ENCODE measurements at places on chromosomes 2 and 18.

GRCh38 chr2:46268196-46268595 is 29.0 kb upstream of the EPAS1 start:
- no peak for DNase-seq

DNA sequence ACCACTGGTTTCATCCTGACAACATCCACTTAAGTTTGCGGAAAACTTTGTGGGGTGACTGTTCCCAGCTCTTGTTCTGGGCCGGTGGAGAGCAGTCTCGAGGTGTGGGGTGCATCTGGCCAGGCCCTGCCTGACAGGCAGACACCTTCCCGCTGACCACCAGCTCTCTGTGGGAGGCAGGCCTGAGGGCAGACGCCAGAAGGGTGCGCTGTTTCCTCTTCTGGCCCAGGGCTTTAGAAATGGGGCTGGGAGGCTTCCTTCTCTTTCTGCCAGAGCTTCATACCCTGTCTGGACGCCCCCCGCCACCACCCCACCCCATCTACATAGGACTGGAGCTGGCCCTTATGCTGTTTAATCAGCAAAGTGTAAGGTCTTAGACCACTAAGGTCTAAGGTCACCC is 263.8 kb downstream of the LOXHD1 start:
- DNase-seq: no peak

DNA sequence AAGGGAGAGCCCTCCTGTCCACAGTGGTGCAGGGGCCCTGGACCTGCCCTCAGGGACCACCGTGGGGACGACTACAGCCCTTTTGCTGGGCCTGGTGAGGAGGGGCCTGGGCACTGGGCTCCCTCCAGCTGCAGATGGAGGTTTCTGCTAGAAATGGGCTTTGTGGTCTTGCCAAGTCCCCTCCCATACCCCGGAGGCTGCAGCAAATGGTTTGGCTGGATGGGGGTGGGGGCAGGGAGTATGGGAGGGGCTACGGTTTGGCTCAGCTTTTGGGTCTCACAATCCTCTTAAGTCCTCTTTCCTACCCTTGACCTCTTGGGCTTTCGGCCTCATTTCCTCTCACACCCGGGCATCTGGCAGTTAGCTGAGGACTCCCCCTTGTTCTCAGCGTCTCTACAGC is 21.7 kb downstream of the TET3 start:
- no peak for DNase-seq

GRCh38 chr2:168247341-168248261 is at the start of gene STK39:
Gene STK39 (minus strand): TSS chr2:168247595. CDS start chr2:168247435, 160 bp downstream.
- peak; percentile 56 for DNase-seq

- no peak for DNase-seq
Measured at GRCh38 chr2:69720404-69720803, 21.5 kb upstream of the ANXA4 start.
